Peyer's patch (tissue), 4 donors: ENCODE measurements at places on chromosomes 2 and 18.

GRCh38 chr2:43324259-43325106 is 98.1 kb upstream of the ZFP36L2 start:
- no peak for DNase-seq

- DNase-seq = no peak
These were observed 51.5 kb downstream of the EIPR1 start for GRCh38 chr2:3326182-3326537.

- DNase-seq = no peak
These were observed 640 bp downstream of the SLC39A6 start for GRCh38 chr18:36128530-36128870.

DNA sequence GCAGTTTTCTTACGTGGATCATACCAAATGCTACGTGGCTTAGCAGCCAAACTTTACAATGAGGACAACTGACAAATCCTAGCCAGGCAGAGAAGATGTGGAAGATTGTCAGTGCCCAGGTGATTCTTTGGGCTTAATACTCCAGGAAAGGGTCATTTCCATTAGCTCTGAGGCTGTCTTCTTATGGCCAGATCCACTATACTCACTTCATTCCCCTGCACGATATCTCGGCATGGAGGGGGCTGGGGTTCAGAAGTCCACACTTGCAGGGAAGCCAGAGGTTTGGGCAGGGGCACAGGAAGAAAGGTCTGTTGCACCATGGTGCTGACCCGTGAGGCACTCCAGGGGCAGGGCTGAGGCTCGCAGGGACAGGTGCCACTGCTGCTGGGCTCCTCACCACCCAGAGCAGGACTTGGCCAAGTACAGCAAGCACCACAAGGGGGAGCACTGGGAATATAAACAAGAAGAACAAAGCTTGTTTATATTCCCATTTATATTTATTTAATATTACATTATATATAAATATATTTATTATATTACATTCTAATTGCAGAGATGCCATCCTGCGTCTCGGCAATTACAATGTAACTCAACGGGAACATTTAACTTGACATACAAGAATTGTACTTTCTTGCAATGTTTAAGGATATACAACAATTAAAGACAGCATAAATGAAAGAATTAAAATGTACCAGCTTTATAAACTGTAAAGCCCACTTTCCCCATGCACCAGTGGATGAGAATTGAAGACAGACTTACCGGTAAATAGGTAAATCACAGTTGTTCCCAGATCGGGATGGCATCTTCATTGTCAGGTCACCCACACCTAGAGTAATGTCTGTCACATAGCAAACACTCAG is 27.2 kb downstream of the CLUL1 start:
- peak; percentile 63 for DNase-seq

GRCh38 chr18:58078889-58079573 is 35.0 kb downstream of the NEDD4L start:
- no peak for DNase-seq

GRCh38 chr2:290090-290722 is 2.3 kb upstream of the ALKAL2 start:
- peak; percentile 80 for DNase-seq

DNA sequence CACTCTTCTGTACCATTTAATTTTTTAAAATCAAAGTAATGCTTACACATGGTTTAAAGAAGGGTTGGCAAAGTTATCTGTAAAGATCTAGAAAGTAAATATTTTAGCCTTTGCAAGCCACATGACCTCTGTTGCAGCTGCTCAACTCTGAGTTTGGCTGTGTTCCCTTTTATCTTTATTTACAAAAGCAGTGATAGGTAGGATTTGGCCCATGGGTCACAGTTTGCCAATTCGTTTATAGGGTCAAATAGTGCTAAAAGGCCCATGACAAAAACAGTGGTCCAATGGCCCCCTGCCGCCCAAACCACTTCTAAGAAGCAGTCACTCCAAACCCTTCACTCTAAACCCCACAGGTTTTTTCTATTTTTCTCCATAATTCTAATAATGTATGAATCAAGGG is 124.8 kb downstream of the PARD3B start:
- no peak for DNase-seq
